Stimulated activated CD4-positive, alpha-beta T cell treated with anti-CD3 and anti-CD28 coated beads, Interleukin-1b, Interleukin-23, amount 100 ng/mL, for 24 hours (primary cell): ENCODE measurements at places on chromosomes 16 and 17.

DNA sequence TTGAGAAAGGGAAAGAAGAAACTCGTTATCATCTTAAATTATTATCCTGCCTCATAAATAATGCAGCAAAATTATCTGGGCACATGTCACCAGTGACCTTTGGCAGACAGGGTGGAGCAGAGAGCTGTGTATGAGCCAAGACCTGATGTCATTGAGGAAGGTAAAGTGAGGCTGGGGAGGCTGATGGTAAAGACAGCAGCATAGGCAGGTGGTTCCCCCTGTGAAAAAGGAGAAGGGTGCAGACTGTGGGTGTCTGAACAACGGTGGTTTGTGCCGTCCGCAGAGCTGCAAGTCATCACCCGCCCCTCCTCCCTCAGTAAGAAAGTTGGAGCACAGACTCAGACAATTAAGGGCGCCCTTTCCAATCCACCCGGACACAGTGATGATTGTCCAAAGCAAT lies 30.8 kb upstream of the METTL16 start:
- no peak for DNase-seq

DNA sequence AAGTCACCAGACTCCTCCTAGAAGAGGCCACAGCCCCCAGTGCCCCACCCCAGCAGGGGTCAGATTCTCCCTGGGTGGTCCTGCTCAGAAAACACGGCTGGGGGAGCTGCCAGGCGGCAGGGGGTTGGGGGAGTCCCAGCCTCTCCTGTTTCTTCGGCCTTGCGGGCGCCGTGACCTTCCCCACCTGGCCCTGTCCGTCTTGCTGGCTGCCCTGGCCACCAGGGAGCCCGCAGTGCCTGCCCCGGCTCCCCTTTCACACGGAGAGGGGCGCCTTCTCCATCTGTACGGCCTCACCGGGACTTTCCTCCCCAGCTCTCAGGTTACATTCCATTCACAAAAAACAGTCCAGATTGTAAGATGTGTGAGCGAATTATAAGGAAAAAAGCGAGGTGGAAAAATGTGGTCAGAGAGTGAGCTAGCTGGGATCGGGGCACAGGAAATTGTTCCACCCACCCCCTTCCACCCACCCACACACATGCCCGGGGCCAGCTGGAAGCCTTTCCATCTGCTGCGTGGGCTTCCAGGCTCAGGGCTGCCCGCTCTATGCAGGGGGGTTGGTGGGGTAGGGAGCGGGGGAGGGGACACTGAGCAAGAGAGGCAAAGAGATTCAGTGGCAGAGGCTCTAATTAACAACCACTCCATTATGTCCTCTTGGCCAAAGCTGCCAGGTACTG lies 14.6 kb upstream of the CIBAR2 start:
- no peak for DNase-seq

GRCh38 chr17:56350592-56350991 lies 197.3 kb downstream of the ANKFN1 start:
- no peak for DNase-seq

DNA sequence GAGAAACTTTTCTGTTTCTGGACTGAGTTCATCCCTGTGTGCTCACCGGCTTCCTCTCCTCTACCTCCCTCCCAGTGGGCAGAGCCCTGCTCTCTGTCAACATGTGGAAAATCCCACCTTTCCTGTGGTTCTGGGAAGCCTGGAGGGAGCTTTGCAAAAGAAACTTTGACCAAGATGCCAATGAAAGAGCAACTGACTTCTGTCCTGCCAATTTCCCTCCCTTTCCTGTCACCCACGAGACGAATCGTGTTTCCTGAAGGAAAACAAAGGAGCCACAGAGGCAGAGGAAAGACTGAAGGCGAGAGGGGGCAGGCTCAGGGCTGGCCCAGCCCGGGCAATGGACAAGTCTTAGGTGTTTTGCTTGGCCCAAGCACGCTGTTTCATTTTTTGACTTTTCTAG lies 82.8 kb downstream of the PLCG2 start:
- DNase-seq = no peak

GRCh38 chr16:11403534-11403795 lies 58.2 kb downstream of the RMI2 start:
- DNase-seq = no peak

- DNase-seq = no peak
Measured at GRCh38 chr16:61544165-61544564, 492.1 kb downstream of the CDH8 start.

GRCh38 chr17:21817791-21818364 lies 125.6 kb downstream of the KCNJ18 start:
- DNase-seq = no peak

- DNase-seq = no peak
Measured at GRCh38 chr17:47707056-47707804, 13.3 kb downstream of the TBKBP1 start.

DNA sequence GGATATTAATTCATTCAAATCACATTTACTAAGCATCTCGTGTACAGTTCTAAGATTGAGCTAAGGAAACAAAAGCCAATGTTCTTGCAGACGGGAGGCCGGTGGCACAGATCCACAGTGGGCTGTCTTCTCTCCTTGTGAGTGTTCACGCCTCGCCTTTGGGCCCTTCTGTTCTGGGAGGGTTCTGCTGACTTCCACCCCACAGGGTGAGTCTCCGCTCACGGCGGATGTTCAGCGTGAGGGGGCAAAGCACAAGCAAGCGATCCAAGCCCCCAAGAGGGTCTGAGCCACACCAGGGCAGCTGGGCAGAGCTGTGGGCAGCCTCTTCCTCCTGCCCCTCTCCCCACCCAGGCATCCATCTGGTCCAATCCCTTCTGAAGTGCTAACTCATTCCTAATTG lies 84.3 kb upstream of the DOC2B start:
- DNase-seq = no peak

DNA sequence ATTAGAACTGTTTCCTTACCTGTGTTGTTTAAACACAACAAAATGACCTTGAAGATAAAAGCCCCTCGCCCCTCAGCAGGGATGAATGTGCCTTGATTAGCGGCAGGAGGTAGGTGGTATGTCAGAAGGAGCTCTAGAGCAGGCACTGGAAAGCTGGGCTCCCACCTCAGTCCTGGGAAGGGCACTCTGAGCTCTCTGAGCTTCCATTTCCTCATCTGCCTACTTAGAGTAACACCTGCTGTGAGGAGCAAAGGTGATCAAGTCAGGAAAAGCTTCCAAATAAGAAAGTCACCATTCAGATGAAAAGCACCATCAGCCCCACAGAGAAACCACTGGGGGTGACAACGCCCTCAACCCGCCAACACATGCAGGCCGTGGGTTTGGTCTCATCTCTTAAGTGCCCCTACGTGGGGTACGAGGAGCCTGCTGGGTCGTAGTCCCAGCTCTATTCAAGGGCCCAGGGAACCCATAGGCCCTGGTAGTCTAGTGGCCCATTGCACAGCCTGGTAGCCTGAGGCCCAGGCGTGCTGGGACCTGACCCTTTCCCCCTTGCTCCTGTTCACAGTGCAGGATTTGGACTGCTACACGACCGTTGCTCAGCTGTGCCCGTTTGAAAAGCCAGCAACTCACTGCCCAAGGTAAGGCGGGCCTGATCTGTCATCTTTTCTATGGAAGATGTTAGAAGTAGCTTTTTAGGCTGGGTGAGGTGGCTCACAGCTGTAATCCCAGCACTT lies 57.3 kb downstream of the CRISPLD2 start:
- DNase-seq = no peak

GRCh38 chr16:8936421-8936820 lies 27.3 kb downstream of the USP7 start:
- DNase-seq = peak; percentile 78

DNA sequence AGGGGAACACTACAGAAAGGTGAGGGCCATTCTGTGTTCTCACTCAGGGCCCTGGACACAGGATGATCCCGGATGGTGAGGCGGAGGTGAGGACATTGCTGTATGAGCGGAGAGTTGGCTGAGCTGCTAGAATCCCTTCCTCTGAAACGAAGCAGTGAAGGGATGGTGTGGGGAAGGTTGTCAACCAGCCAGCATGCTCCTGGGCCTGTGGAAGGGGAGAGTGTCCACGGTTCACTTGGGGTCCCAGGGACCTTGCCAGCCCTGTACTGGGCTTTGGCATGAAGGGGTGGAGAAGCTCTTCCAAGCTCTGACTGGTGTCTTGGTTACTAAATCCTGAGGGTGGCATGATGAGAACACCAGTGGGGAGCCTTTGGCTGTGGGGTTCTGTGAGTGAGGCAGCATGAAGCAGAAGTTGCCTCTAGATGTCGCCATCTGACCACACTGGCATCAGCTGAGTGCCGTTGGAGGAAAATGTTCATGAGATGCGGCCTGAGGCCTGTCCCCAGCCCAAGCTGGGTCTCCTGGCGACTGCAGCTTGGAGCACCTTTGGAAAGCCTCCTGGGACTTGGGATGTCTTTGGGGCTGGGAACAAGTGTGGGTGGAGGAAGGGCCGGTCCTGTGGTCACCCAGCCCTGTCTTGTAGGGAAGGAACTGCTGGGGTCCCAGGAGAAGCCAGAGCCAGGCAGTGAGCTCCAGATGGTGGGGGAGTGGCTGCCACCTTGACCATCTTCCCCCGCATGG lies 14.8 kb downstream of the PDP2 start:
- peak; percentile 40 for DNase-seq

GRCh38 chr17:9956474-9957131 lies 51.5 kb upstream of the RCVRN start:
- DNase-seq = no peak

DNA sequence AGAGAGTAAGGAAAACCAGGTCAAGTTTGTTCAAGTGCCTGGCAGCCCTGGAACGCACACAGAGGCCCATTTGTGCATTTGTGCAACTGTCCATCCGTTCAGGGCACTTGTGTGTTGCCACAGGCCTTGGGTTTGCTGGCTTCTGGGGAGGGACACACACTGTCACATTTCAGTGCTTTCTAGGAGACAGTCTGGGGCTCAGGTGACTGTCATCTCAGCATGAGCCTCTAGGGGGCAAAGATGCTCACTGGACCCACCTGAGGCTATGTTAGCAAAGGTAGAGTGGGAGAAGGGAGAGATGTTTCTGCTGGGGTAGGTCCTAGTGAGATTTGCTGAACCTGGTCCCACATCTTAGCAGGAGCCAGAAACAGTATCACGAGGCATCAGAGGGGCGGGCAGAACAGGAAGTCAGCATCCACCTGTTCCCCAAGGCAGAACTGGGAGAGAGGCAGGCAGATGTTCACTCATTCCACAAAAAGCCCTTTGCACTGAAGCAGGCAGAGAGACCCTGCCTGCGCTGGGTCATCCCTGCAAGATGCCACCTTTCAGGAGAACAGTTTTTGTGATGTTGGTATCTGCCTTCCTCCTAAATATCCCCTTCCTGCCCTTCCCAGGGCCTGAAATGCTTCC lies 48.5 kb downstream of the RAI1 start:
- DNase-seq = no peak

GRCh38 chr16:83136419-83136818 lies 509.6 kb downstream of the CDH13 start:
- no peak for DNase-seq

DNA sequence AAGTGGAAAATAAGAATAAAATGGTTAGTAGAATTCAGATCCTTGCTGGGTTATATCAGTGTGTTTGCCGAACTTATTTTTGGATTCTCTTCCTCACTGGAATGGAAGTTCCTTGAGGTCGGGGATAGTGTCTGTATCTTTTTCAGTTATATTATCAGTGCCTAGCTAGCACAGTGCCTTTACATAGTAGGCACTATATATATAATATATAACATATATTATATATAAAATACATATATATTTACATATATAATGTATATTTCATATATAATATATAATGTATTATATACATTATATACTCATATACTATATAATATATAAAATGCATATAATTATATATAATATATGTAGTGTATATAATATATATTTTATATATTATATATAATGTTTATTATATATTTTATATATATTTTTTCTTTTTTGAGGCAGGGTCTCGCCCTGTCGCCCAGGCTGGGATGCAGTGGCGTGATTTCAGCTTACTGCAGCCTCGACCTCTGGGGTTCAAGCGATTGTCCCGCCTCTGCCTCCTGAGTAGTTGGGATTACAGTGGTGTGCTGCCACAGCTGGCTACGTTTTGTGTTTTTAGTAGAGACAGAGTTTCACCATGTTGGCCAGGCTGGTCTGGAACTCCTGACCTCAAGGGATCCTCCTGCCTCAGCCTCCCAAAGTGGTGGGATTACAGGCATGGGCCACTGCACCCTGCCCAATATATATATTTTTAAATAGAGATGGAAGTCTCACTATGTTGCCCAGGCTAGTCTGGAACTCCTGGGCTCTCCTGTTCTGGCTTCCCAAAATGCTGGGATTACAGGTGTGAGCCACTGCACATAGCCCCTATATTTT lies 3.2 kb downstream of the NFATC3 start:
- no peak for DNase-seq

DNA sequence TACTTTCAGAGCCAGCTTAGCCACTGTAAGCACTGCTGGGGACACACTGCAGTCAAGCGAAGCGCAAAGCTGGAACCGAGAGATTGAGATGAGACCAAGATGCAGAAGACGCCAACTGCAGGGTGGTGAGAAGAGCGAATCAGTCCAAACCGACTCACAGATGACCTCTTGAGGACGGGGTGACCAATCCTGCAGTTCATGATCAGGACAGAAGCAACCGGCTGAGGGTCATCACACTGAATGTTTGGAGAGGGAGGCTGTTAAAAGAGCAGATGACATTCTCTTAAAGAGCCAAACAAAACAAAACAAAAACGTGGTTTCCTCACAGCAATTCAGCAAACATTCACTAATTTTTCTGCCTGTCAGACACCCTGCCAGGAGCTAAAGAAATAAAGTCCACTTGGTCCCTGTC lies 8.5 kb downstream of the HASPIN start:
- DNase-seq = no peak

GRCh38 chr17:14792746-14793145 lies 472.4 kb downstream of the PMP22 start:
- DNase-seq = no peak

DNA sequence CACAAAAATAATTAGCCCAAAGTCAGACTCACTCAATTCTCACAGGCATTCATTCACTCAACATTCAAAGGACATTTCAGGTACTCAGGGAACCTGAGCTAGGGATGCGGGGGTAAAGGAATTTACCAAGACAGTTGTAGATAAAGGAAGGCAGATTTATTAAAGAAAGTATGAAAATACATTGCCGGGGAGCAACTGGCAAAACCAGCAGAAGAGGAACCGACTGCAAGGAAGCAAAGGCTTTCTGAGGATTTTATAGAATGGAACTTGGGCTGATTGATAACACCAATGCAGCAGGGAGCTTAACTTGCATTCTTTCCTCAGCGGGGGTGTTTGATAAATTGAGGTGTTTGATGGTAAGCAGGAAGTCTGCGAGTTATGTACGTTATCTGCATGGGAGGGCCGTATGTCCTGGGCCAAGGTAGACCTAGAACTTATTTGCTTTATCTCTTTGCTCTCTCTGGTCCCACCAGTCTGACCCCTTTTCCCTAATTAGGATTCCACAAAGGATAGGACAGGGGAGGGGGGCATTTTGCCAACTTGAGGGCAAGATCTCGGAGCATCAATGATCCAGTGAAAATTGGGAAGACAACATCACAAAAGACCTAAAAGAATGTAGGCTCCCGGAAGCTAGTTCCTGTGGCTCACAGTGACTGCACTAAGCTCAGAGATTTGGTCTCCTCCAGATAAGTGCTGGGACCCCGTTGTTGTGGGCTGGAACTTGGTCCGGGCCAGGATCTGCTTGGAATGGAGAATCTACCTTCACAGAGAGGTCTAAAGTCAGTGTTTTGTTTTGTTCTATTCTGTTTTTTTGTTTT lies 5.8 kb upstream of the MT3 start:
- DNase-seq = no peak
